ENCODE measurements at places on chromosomes 2 and 18. TPM values are rescaled to one million over a fixed set of nuclear protein-coding genes. Genes with fewer than 3 reads are reported as not detected.

DNA sequence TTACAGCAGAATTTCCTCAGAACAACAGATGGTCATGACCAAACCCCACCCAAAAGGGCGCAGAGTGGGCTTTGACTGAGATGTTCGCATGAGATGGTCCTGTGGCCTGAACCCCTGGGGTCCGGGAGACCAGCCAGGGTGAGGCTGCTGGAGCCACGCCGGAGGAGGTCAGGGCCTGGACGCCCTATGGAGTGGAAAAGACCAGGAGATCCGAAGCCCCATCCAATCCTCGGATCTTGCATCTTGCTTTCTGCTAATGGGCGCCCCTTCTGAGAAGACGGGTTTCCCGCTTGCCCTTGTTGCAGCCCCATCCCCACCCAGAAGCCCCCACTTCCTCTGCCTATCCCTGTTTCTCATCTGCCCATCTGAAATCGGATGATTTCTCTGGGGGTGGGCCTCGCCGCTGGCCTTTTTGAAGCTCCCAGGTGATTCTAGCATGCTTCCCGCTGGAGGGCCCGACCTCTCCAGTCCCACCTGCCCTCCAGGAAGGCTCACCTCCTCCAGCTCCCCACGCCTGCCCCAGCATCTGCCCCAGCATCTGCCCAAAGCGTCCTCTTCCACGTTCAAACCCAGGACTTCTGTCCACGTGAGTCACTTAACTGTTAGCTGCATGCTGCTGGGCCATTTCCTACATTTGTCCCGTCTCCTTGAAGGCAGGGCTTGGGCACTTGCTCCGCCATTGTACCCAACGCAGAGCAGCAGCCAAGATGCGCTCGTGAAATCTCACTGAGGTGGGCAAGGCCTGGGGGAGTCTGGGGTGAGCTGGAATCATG is 4.3 kb upstream of the CNDP1 start:
- H3K27ac ChIP-seq = no peak overlapping the region
- DNase-seq = no peak
- H3K4me3 ChIP-seq = no peak overlapping the region
- H3K4me1 ChIP-seq = no peaks in the 10 kb centered on the region

GRCh38 chr2:169798718-169799592 is at the start of gene SSB:
TSS of gene SSB (plus strand) at chr2:169798871. CDS start at chr2:169800961, 2,090 bp downstream.
- peaks cover 16% of the 10 kb centered on the region for H3K36me3 ChIP-seq
- H3K27me3 ChIP-seq = no peaks in the 10 kb centered on the region
- DNase-seq = peak; percentile 98
- H3K4me1 ChIP-seq = peaks cover 22% of the 10 kb centered on the region
- H3K4me3 ChIP-seq = peak within 1 kb of the TSS; percentile 93

- peaks cover 3% of the 10 kb centered on the region for H3K36me3 ChIP-seq
- H3K4me3 ChIP-seq = peak overlapping the region; percentile 49
- no peak overlapping the region for H3K27ac ChIP-seq
- DNase-seq = peak; percentile 13
Observed at GRCh38 chr18:31041271-31042083, 1.1 kb downstream of the DSC3 start.

DNA sequence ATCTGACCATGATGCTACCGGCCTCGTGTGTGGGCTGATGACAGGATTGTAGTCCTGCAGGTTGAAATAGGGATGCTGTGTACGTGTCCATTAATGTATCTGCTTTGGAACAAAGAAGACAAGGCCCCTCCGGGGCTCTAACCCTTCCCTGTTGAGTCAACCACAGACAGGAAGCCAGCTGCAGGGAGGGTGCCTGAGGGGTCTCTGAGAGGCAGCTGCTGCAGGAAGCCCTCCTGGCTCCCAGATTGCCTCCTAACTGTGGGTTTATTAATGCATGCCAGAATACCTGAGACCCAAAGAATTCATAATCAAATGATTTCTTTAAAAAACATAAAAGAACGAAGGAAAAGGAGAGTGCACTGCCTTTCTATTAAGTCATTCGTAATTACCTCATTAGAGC is 140.4 kb downstream of the CELF4 start:
- H3K4me1 ChIP-seq = no peaks in the 10 kb centered on the region
- no peaks in the 10 kb centered on the region for H3K36me3 ChIP-seq
- no peak overlapping the region for H3K27ac ChIP-seq
- H3K4me3 ChIP-seq = no peak overlapping the region
- H3K27me3 ChIP-seq = no peaks in the 10 kb centered on the region

SERPINB4 gene
- total RNA-seq = not detected

NEU2 gene
- total RNA-seq = not detected

MBOAT2 gene
- total RNA-seq = 4.7 TPM

GRCh38 chr2:234544659-234545611 is 48.1 kb upstream of the ARL4C start:
- DNase-seq = peak; percentile 86
- peaks cover 10% of the 10 kb centered on the region for H3K27me3 ChIP-seq
- H3K4me1 ChIP-seq = no peaks in the 10 kb centered on the region
- H3K27ac ChIP-seq = no peak overlapping the region

DNA sequence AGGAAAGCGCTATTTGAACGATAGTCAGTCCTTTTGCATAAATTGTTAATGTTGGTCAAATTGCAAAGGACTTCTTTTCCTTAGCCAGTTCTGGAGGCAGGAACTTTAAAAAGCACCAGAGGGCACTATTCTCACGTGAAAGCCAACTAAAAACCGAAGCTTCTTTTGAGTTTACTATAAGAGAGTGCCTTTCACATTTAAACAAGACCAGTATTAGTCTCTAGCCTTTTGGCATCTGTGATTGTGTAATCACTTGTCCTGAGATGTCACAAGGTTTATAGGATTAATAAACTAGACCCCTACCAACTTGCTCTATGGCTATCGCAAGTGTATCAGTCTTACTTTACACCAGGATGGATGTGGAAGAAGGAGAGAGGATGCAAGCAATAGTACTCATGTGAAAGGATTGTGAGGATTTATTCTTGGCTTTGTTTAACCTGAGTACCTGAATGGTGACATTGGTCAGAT is 14.4 kb upstream of the STAT4 start:
- H3K36me3 ChIP-seq = no peaks in the 10 kb centered on the region
- H3K4me1 ChIP-seq = peaks cover 22% of the 10 kb centered on the region

DNA sequence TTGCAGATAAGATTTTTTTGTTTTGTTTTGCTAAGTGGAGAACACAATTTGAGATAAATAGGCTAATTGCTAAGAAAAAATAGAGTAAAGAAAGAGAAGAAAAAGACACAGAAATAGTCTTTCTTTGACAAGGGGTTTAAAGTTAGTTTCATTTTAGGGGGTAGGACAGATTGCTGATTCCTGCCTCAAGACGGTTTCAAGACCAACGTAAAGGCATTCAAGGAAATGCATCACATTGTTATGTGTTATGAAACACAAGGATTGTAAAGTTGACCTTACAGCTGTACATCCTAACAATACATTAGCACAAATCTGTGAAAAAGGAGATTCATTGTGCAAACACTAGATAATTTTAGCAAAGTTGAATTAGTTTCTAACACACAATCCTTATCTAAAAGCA is 22.7 kb upstream of the ETAA1 start:
- no peak for DNase-seq
- H3K36me3 ChIP-seq = peaks cover 3% of the 10 kb centered on the region
- H3K27me3 ChIP-seq = peaks cover under 1% of the 10 kb centered on the region
- H3K4me1 ChIP-seq = no peaks in the 10 kb centered on the region

- no peak for DNase-seq
- H3K4me1 ChIP-seq = peaks cover 64% of the 10 kb centered on the region
- no peaks in the 10 kb centered on the region for H3K27me3 ChIP-seq
- H3K36me3 ChIP-seq = peaks cover 37% of the 10 kb centered on the region
- H3K4me3 ChIP-seq = no peak overlapping the region
Observed at GRCh38 chr2:134924912-134925311, 6.3 kb downstream of the CCNT2 start.

MARCHF4 gene
- not detected for total RNA-seq

FZD7 gene
- 0.94 TPM for total RNA-seq

DNA sequence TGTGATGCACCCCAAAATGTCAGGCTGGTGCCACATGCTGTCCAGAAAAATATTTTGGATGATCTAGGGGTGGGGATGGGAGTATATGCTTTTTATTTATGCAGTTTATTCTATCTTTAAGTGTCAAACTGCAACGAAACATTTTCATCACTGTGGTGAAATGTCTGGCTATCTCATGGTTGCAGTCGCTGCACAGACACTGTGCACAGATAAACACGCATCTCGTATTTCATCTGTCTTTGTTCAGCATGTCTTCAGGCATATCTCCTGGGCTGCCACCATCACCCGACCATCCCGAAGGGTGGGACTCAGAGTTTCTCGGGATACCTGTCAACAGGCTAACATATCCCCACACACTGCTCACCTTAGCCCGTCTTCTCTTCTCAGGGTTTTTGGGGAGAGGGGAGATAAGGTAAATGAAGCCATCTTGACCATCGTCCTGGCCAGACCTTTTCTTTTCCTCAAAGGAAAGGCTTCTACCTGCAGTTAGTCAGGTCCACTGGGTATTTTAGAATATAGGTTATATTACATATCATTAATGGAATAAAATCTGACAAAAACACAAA is 80.7 kb upstream of the NABP1 start:
- DNase-seq = no peak
- H3K27ac ChIP-seq = no peak overlapping the region
- H3K4me1 ChIP-seq = no peaks in the 10 kb centered on the region
- H3K4me3 ChIP-seq = no peak overlapping the region
- H3K36me3 ChIP-seq = no peaks in the 10 kb centered on the region
- no peaks in the 10 kb centered on the region for H3K27me3 ChIP-seq

CHRND gene
- not detected for total RNA-seq

DNA sequence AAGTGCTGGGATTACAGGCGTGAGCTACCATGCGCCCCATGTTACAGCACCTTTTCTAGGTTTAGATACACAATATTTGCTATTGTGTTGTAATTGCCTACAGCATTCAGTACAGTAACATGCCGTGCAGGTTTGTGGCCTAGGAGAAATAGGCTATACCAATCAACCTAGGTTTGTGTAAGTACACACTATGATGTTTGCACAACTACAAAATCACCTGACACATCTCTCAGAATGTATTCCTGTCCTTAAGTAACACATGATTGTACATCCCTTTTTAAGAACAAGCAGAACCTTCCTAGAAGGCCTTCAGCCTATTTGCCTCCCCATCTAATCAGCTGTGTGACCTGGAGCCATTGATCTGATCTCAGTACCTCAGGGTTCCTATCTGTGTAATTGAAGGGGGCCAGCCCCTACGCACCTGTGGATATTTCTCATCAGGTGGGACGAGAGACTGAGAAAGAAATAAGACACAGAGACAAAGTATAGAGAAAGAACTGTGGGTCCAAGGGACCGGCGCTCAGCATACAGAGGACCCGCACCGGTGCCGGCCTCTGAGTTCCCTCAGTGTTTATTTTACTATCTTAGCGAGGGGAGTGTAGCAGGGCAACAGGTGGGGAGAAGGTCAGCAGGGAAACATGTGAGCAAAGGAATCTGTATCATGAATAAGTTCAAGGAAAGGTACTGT is 18.7 kb upstream of the TMBIM1 start:
- H3K4me1 ChIP-seq = peaks cover 12% of the 10 kb centered on the region
- H3K4me3 ChIP-seq = no peak overlapping the region
- no peak overlapping the region for H3K27ac ChIP-seq
- peaks cover 2% of the 10 kb centered on the region for H3K27me3 ChIP-seq
- no peak for DNase-seq

- H3K4me3 ChIP-seq = no peak overlapping the region
- H3K27ac ChIP-seq = no peak overlapping the region
- H3K4me1 ChIP-seq = no peaks in the 10 kb centered on the region
- no peaks in the 10 kb centered on the region for H3K36me3 ChIP-seq
Observed at GRCh38 chr2:162509288-162509968, 165.5 kb downstream of the GCA start.

PLGLB2 gene
- total RNA-seq = 0.54 TPM

GRCh38 chr2:188456114-188456909 is 164.6 kb downstream of the GULP1 start:
- no peaks in the 10 kb centered on the region for H3K36me3 ChIP-seq
- no peak overlapping the region for H3K27ac ChIP-seq
- no peak overlapping the region for H3K4me3 ChIP-seq
- peaks cover 2% of the 10 kb centered on the region for H3K27me3 ChIP-seq
- no peak for DNase-seq

- H3K4me1 ChIP-seq = peaks cover 47% of the 10 kb centered on the region
- H3K36me3 ChIP-seq = peaks cover 68% of the 10 kb centered on the region
- peak overlapping the region; percentile 52 for H3K27ac ChIP-seq
- H3K27me3 ChIP-seq = no peaks in the 10 kb centered on the region
- H3K4me3 ChIP-seq = no peak overlapping the region
- peak; percentile 33 for DNase-seq
Observed at GRCh38 chr2:159875083-159875482, 77.1 kb upstream of the CD302 start.

- no peaks in the 10 kb centered on the region for H3K4me1 ChIP-seq
- H3K27ac ChIP-seq = no peak overlapping the region
- no peaks in the 10 kb centered on the region for H3K27me3 ChIP-seq
Observed at GRCh38 chr2:211477537-211478275, 921.3 kb downstream of the CPS1 start.

CFAP65 gene
- total RNA-seq = not detected

DNA sequence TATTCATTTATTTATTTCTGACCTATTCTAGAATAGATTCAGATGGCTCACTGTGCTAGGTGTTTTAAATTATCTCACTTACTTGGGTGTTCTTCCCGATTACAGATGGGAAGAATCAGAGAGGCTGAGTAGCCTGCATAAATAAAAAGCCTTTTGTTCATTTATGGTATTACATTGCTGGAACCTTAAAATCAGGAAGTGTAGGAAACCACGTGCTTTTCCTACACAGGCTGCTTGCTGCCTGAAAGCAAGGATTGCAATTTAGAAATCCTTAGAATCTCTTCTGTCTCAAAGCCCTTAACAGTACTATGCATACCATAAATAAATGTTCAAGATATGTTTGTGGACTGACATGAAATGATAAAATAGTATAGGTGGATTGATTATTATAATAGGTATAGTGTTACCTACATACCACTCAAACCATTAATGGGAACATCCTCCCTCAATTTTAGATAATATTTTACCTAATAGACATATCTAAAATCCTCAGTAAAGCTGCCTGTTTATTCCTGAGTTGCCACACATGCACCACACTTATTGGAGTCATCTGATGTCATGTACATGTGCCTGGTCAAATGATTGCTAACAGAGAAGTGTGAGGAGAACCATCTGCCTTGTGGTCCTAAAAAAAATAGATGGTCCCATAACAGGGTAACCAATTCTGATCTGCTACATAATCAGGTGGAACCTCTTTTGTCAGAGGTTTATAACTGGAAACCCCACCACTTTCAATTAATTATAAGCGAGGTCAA is 73.5 kb upstream of the C2orf15 start:
- no peak overlapping the region for H3K4me3 ChIP-seq
- DNase-seq = no peak
- H3K4me1 ChIP-seq = no peaks in the 10 kb centered on the region
- no peaks in the 10 kb centered on the region for H3K36me3 ChIP-seq
- H3K27me3 ChIP-seq = no peaks in the 10 kb centered on the region

GMPPA gene
- 35.2 TPM for total RNA-seq
